GOT3 (cell line): ENCODE measurements at places on chromosomes 16 and 17.

DNA sequence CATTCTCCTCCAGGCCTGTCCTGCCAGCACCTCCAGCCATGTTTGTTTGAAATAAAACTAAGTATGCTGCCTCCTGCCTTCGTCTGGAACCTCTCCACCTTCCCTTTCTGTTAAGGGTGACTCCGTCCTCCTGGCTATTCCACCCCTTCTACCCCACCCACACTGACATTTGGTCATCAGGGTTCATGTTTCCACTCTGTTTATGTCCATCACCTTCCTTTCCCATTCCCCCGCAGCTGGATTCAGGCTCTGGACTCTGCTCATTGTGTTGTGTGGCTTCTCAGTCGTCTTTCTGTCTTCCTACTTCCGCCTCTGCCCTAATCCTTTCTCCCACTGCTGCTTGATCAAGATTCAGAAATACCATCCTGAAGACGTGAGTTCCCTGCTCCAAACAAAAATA, 28.6 kb downstream of the EPN2 start:
- no peak for DNase-seq

DNA sequence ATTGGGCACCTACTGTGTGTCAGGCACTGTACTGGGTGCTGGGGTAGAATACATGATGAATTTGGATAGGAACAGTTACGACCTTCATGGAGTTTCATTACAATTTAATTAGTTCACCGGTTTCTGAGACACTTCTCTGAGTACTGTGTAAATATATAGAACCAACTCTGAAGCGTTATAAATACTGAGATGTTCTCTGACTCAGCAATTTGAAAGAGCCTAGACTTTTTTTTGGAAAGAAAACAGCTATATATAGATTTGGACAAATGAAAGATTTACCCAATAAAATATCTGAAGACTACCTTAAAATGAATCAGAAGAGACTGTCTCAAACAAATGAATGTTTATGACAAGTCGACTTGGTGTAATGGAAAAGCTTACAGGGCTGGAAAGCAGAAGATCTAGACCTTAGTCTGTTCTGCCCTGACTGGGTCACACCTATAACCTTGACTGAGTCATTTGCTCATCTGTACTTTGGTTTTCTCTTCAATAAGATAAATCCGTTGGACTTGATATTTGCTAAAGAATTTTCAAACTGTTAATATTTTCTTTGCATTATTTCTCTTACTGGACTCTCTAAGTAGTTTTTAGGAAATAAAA, 4.6 kb upstream of the GAN start:
- no peak for DNase-seq

- DNase-seq, result no peak
These were observed 18.4 kb downstream of the STX8 start for GRCh38 chr17:9557161-9557755.

GRCh38 chr17:20170085-20170484, 160.9 kb downstream of the SPECC1 start:
- no peak for DNase-seq

DNA sequence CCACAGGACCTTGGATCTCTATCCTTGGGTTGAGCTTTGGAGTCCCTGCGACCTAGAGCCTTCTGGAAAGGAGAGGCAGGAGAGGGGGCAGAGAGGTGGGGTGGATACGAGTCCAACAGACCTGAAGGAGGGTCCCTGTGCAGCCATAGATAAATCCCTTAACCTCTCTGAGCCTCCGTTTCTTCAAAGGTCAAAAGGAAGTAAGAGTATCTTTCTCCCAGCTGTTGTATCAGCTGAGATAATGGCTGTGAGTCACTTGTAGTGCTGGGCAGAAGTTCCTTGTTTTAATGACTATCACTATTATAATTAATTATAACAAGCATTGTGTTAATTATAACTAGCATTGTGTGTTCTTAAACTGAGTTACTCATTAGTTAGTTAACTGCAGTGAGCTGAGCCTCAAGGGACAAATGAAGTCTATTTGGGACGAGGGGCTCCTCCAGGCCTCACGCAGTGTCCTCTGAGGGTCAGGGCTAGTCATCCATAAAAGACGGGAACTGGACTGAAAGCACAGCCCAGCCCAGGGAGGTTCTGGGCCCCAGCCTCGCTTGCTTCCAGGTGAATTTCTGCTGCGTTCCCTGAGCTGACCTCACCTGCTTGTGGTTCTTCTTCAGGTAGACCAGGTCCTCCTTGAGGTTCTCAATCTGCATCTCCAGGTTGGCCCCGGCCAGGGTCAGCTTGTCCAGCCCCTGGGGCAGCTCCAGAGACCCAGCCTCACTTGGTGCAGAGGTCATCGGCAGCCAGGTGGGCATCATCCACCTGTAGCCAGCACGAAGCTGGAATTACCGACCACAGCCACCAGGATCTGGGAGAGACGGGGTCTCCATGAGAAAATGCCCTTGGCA, 5.7 kb upstream of the KRT17 start:
- DNase-seq, result no peak

DNA sequence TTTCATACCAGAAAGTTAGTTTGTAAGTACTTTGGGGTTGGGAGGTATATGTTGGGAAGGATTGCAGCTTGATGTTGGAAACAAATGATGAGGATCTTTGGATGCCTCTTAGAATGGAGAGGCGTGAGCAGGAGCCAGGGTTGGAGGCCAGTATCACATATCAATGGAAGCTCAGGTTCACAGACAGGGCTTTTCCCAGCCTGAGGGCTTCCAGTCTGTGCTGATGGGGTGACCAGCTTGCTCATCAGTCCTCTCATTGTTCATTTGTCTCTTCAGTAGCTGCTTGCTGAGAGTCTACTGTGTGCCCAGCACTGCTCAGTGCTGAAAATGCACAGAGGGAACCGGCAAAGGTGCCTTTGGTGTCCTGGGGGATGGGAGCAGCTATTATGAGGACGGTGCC, 5.8 kb downstream of the DNAAF1 start:
- DNase-seq, result no peak

DNA sequence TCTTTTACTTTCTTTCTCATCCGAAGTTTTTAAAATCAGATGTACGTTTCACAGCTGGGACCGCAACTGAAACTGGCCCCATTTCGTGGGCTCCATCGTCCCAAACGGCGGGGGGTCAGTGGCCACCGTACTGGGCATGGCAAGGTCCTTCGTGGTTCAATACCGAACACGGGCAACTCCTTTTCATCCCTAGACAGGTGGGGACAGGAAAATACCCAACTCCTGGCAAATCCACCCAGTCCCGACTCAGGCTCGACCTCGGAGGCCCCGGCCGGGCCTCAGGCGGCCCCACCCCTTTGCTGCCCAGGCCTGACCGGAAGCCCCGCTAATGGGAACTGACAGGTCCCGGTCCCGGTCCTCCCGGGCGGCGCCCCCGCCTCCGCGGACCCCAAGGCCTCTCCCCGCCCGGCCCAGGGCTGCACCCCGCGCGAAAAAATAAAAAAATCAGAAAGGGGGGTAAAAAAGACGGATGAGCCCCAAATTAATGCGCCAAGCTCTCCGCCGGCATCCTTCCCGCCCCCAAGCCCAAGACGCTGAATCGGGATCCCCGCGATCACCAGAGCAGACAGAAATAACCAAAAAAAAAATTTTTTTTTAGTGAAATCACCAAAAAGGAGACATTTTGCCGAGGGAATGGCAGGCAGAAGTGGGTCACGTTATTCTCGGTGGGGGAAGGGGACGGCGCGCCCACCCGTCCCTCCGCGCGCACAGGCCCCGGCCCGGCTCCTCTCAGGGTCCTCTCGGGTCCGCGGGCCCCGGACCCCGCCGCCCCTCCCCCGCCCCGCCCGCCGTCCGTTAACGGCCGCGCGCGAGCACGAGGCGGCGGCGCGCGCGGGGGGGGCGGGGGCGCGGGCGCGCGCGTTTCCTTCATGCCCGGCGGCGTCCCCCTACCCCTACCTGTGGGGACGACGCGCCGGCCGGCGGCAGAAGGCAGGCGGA, 562 bp downstream of the ZC3H7A start:
- no peak for DNase-seq

GRCh38 chr17:71118039-71118438, 948.7 kb downstream of the KCNJ2 start:
- DNase-seq, result no peak

GRCh38 chr17:44487170-44487569, 16.0 kb downstream of the GPATCH8 start:
- DNase-seq, result no peak

GRCh38 chr17:11682646-11683045, 84.4 kb downstream of the DNAH9 start:
- no peak for DNase-seq

DNA sequence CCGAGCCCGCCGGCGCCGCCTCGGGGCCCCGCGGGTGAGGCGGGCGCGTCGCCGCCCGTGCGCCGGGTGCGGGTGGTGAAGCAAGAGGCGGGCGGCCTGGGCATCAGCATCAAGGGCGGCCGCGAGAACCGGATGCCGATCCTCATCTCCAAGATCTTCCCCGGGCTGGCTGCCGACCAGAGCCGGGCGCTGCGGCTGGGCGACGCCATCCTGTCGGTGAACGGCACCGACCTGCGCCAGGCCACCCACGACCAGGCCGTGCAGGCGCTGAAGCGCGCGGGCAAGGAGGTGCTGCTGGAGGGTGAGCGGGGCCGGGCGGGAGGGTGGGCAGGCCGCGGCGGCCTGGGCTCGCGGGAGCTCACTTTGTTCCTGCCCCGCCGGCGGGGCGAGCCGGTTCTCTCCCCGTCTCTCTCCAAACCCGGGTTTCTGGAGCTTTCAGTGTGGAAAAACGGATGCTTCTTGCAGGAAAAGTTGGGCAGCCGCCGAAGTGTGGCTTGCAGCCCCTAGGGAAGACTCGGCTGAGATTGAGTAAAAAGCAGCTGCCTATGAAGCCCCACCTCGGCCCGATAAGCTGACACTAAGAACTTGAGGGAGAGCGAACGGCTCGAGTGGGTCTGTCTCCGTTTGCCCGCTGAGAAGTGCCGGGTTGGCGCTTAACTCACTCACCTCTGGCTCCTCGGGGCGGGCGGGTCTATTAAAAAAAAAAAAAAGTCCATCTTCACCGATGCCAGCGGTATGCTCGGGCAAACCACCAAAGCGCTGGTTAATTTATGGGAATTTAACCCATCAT, 677 bp downstream of the SNTB2 start:
- no peak for DNase-seq

DNA sequence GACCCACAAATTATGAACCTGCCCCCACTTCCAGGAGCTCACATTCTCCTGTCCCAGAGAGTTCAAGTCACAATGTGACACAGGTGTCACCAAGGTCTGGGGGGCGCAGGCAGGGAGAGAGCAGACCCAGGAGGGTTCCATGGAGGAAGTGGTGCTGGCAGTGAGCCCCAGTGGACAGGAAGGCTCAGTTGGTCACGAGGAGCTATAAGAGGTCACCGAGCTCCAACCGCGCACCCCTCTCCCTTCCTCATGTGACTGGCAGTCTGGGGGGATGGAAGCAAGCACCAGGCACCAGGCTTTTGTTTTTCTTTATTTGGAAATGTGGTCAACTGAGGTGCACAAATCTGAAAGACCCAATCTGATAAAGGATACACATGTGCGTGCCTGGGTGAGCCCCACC, 2.5 kb downstream of the ITGAD start:
- DNase-seq, result no peak

- no peak for DNase-seq
These were observed 77.4 kb downstream of the SPECC1 start for GRCh38 chr17:20086416-20087076.

- no peak for DNase-seq
These were observed 43.2 kb upstream of the FA2H start for GRCh38 chr16:74817851-74818250.
